ENCODE measurements at places on chromosomes 4 and X.

- DNase-seq: no peak
Measured at GRCh38 chr4:129377131-129377845, 281.3 kb downstream of the C4orf33 start.

DNA sequence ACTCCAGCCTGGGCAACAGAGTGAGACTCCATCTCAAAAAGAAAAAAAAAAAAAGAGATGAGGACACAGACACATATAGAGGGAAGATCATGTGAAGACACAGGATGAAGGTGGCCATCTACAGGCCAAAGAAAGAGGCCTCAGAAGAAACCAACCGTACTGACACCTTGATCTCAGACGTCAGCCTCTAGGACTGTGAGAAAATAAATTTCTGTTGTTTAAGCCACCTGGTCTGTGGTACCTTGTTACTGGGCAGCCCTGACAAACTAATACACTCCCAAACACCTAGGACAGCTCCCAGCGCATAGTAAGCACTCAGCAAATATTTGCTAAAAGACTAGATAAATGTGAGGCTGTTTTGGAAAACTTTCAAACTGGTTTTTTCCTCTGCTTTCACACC lies 59.2 kb upstream of the SMIM10 start:
- no peak for DNase-seq

DNA sequence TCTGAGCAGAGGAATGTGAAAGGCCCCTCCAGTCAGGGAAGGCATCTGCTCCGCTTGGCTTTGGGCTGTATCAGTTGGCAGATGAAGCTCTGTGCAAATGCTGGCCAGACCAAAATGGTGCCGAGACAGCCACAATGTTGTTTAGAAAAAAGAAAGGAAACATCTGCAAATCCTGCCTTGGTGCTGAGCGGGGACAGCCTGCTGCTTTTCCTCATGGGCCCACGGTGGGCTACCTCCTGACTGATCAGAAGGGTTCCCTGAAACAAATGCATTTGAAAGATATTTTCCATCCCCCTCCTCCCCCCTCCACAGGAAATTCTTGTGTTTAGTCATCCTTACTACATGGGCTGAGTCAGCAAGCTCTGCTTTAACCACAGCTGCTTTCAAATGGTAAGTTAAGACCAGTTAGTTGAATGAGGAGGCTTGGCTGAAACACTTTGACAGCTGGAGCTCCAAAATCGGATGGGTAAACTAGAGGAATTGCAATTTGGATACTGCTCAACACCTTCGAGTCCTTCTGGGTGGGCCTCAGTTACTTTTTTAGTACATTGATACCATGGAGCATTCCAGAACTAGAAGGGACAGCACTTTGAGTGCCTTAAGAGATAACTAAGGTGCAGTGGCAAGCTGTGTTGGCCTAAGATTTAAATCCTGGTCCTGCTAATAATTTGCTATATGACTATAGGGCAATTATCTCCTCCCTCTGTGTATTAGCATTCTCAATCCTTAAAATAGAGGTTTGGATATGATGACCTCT lies 36.0 kb downstream of the PLAC1 start:
- peak; percentile 71 for DNase-seq

GRCh38 chr4:144970597-144970996 lies 127.4 kb downstream of the ANAPC10 start:
- no peak for DNase-seq

GRCh38 chrX:44914532-44915198 lies 41.7 kb downstream of the KDM6A start:
- no peak for DNase-seq

GRCh38 chr4:48909697-48910096 lies 3.1 kb upstream of the OCIAD2 start:
- peak; percentile 78 for DNase-seq

DNA sequence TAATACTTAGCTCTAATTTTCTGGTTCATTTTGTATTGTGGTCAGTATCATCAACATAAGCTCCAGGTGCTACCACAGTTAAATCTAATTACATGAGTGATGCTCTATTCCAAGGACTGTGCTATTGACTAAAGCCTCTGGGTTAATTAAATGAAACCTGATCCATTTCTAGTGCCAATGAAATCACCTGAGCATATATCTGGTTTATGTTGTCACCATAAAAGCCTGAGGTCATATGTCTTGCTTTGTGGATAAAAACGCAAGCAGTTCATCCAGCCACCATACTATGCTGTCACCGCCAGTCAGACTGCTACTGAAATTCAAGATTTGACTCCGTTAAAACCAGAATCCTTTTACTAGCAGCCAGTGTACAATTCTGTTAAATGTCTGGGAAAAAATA lies 64.2 kb upstream of the ZNF518B start:
- no peak for DNase-seq

DNA sequence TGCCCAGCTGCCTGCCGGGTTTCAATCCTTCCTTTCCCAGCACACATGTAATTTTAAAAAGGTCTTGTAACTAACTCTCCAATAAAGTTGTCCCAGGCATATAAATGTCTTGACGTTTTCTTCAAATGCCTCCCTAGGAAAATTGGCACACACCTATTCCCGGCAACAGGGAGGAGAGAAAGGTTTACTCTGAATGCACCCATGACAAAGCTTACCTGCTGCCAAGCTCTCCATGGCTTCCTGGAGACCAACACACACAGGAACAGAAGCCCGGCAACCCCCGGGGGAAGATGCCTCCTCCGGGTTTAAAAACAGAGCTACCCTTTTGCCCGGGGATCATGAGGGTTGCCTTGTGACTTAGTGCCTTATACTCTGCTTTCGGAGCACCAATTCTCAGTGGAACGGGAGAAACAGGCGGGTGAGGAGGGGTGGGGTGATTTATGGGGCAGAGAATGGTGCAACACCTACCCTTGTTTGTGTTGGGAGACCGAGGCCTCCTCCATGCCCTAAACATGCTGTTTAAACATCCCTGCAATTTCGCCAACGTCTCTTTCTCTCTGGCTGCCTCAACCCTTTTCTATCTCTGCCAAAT lies 4.8 kb upstream of the GYG2 start:
- DNase-seq: no peak

DNA sequence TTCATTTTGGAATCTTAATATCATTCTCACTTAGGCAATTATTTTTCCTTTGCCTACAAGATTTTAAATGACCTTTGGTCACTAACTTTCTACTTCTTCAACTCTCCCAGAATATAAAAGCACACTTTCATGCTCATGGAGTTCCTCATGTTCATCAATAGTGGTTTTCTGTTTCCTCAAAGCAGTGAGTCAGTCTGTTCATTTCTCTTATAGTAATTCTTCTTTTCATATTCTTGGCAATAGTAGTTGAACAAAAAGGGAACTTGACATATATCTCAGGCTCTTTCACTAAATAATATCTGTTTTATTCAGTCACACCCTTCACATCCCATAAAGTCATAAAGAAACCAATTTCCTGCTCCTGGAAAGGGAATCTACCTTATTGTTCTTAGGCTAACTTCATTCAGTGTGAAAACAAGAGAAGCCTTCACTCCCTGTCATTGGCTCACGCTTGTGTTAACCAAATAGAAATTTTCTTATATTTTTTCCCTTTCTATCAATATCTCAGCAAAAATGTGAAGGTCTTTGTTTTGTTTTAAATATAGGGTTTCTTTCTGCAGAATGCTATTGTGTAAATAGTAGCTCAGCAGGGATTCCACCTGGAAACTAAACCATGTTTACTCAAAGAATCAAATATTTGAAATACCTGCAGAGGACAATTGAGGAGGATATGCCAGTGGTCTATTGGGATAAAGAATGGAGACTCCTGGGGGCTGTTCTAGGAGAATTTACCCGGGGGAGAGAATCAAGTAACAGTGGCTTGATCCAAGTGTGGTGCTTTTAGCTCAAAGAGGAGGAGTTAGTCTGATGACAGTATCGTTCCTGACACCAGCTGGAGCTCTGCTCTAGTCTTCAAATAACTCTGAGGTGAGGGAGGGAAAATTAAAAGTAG lies 13.4 kb upstream of the TNIP3 start:
- DNase-seq: no peak

GRCh38 chrX:73647212-73647611 lies 84.2 kb downstream of the CHIC1 start:
- no peak for DNase-seq

- no peak for DNase-seq
Measured at GRCh38 chr4:12873351-12873750, 610.8 kb downstream of the RAB28 start.

DNA sequence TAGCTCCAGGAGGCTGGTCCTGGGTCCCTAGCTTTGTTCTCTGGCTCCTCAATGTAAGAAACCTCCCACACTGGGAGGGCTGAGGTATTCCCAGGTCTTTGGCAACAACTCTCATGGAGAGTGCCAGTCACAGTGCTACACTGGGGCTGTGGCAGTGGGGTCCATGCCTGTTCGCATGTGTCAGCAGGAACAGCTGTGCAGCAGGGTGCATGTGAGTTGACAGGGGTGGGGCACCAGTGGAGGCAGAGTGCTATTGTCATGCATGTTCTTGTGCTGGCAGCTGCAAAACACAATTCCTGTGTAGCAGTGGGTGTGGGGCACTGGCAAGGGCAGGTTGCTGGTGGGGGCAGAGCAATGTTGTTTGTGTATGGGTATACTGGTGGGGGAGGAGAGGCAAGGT lies 246.0 kb downstream of the CXXC4 start:
- DNase-seq: no peak

- no peak for DNase-seq
Measured at GRCh38 chrX:146396409-146396808, 413.2 kb upstream of the CXorf51B start.

DNA sequence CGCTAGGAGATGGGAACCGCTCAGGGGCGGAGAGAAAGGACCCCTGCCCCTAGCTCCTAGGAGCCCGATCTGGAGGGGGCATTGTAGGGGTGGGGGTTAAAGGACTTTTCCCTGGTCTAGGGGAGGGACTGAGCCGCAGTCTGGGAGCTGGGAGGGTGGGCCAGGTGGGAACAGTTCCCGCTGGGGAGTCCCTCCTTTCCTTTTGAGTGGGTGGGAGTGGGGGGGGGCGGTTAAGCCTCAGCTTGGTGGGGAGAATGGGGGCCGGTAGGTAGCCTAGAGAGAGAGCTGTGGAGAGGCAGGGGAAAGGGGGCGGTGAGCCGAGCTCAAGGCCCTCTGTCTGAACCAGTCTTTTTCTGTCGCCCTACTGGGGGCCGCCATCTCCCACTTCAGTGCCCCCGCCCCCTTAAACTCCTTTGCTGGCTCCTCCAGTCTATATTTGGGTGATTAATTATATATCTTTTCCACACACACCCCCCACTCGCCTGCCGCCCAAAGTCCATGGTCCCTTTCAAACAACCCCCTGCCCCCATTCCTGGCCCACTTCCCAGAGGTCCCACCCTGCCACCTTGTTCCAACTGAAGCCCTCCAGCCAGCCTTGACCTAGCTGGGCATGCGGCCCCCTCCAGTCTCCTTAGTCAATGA lies 822 bp downstream of the ZNF275 start:
- no peak for DNase-seq

DNA sequence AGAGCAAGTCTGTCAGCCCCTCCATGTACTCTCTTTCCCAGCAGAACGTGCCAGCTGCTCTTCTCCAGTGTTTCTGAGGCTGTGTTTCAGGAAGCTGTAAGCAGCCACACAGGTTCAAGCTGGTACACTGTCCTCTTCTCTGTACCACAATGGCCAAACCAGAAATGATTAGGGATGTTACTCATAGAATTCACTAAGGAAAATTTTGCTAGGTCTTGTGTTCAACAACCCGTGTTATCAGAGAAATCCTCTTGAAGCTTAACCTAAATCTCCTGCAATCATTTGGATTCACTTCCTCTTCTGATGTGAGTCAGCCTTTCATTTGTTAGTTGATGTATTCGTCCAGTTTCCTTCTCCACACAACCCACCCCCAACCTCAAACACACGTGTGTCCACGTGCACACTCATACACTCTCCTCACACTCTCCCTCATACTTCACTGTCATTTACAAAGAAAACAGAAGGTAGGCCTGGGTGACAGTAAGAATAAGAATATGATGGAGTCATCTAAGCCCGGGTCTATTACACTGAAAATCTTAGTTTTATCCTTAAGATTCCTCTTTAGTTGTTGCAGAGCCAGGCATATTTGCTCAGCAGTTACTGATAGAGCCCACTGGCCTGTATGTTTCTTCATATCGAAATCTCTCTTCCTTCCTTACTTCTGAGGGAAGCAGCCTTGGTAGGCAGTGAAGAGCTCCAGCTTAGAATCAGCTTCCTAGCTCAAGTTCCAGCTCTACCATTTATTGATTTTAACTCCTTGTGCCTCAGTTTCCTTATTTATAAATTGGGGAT lies 63.4 kb downstream of the DCUN1D4 start:
- DNase-seq: no peak

DNA sequence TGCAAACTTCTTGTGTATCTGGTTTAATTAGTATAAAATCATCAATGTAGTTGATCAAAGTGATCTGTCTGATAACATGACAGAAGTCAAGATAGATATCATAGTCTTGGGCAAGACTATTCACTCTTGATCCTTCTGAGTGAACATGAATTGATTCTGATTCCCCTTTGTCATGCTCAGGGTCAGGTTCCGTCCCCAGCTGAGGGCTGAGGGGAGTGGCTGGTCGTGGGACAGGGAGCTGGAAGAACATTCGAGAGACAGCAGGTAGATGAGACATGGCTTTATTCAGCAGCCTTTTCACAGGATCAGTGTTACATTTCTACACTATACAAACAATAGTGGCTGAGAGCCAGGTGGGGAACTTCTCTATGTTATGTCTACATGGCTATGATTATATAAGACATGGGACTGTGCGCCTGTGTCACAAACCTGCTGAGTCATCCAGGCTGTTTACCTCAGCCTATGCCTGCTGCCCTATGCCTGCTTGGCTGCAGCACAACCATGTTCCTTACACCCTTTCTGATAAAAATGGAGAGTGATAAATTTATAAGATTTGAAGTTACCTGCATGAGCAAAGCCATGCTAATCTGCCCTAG lies 586.9 kb upstream of the NR3C2 start:
- no peak for DNase-seq

- no peak for DNase-seq
Measured at GRCh38 chrX:113059714-113060113, 219.1 kb upstream of the AMOT start.

- no peak for DNase-seq
Measured at GRCh38 chr4:112881842-112882241, 167.6 kb upstream of the ANK2 start.

DNA sequence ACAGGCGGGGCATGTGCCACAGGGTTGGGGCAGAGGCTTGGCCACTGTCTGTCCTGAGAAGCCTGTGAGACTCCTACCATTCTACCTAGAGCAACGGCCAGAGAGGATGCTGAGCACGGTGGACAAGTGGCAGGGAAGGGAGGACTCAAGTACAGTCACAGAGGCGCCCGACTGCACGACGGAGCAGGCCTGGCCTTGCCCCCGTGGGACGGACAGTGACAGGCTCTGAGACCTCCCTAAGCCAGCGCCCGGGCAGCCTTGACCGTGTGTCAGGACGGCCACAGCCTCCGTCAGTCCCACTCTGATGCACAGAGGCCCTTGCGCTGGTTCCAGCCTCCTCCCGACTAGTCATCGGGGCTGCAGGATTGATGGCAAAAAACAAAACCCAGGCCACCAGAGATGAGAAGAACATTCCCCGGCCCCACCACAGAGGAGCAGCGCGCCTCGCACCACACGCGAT lies 36.7 kb upstream of the MXD4 start:
- DNase-seq: no peak

DNA sequence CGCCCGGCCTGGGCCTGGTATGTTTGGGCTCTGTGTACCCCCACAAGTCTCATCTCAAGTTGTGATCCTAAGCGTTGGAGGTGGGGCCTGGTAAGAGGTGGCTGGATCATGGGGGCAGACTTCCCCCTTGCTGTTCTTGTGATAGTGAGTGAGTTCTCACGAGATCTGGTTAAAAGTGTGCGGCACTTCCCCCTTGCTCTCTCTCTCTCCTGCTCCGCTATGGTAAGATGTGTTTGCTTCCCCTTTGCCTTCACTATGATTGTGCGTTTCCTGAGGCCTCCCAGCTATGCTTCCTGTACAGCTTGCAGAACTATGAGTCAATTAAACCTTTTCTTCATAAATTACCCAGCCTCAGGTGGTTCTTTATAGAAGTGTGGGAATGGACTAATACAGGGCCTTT lies 53.0 kb downstream of the CHST7 start:
- no peak for DNase-seq

All from PC-9 (cell line).